ENCODE measurements at places on chromosomes 12 and 14. TPM values are rescaled to one million over a fixed set of nuclear protein-coding genes. Genes with fewer than 3 reads are reported as not detected.

GRCh38 chr14:35879151-35879648 lies 53.1 kb downstream of the BRMS1L start:
- no peak overlapping the region for H3K27ac ChIP-seq
- H3K4me1 ChIP-seq: peaks cover 19% of the 10 kb centered on the region
- no peaks in the 10 kb centered on the region for H3K36me3 ChIP-seq
- H3K4me3 ChIP-seq: no peak overlapping the region
- DNase-seq: no peak
- H3K27me3 ChIP-seq: no peaks in the 10 kb centered on the region

Gene EXD2
- total RNA-seq: 24.5 TPM

Gene ACOT6
- not detected for total RNA-seq

DNA sequence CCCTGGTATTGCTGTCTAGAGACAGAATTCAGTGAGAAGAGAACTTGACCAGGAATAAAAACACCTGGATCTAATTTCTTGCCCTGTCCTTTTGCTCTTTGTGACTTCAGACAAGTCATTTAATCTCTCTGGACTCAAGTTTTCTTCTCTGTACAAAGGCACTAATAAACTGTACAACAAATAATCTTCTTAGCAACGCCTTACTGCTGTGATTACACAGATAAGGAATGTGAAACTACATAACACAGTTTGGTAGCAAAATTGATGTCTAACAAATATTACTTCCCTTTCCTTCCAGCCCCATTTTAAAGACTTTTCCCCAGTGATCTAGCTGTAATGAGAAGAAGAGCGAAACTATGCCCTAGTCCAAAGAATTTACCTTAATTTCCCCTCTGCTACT lies 69.3 kb downstream of the BCAT1 start:
- no peaks in the 10 kb centered on the region for H3K4me1 ChIP-seq
- no peak overlapping the region for H3K27ac ChIP-seq
- DNase-seq: no peak
- no peaks in the 10 kb centered on the region for H3K27me3 ChIP-seq
- no peaks in the 10 kb centered on the region for H3K36me3 ChIP-seq

GRCh38 chr14:69571449-69572029 lies 3.1 kb downstream of the CCDC177 start:
- H3K4me3 ChIP-seq: peak overlapping the region; percentile 53
- no peaks in the 10 kb centered on the region for H3K36me3 ChIP-seq

DNA sequence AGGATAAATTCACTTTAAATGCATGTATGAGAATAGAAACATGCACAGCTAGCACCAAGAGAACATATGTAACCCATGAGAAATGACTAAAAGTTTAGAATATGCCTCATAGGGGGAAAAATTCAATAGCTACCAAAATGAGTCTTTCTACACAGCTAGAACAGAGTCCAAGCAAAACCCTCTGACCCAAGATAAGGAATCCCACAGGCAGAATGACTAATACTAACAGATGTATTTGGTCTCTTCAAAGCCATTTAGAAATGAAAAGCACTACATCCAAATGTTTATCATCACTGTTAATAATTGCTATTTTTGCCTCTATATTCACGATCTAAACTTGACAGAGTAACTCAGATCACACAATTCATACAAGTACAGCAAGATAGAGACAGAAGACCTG lies 44.0 kb downstream of the KICS2 start:
- H3K27me3 ChIP-seq: no peaks in the 10 kb centered on the region
- no peak for DNase-seq
- H3K27ac ChIP-seq: no peak overlapping the region
- no peaks in the 10 kb centered on the region for H3K36me3 ChIP-seq

Gene TM9SF1
- 44.6 TPM for total RNA-seq

GRCh38 chr12:127657036-127657435 lies 609.9 kb upstream of the TMEM132C start:
- no peaks in the 10 kb centered on the region for H3K36me3 ChIP-seq
- no peak for DNase-seq
- H3K4me3 ChIP-seq: no peak overlapping the region
- H3K27ac ChIP-seq: no peak overlapping the region
- H3K4me1 ChIP-seq: no peaks in the 10 kb centered on the region
- no peaks in the 10 kb centered on the region for H3K27me3 ChIP-seq

DNA sequence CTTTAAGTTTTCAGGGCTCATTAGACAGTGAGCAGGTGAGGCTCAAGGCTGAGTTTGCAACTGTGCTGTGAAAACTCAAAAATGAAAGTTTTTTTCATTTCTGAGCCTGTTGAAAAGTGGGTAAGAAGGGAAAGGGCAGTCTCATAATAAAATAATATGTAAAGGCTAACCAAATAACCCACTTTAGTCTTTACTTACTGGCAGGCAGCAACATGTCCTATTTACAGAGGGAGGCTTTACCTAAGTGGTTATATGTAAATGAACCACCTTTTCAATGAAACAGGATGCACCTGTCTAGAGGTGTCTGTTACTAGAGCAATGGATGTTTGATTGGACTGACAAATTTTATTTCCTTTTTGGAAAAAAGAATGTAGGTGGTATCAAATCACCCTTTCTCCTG lies 158.0 kb downstream of the ETV6 start:
- H3K4me3 ChIP-seq: no peak overlapping the region
- no peaks in the 10 kb centered on the region for H3K27me3 ChIP-seq
- peaks cover 47% of the 10 kb centered on the region for H3K4me1 ChIP-seq
- no peak overlapping the region for H3K27ac ChIP-seq
- H3K36me3 ChIP-seq: no peaks in the 10 kb centered on the region
- DNase-seq: no peak

- H3K27me3 ChIP-seq: no peaks in the 10 kb centered on the region
- peaks cover 4% of the 10 kb centered on the region for H3K36me3 ChIP-seq
- H3K4me3 ChIP-seq: no peak overlapping the region
- H3K27ac ChIP-seq: no peak overlapping the region
- no peak for DNase-seq
These were observed 46.9 kb downstream of the COCH start for GRCh38 chr14:30921305-30921704.

GRCh38 chr12:53982648-53983567 lies 2.0 kb upstream of the HOXC10 start:
- H3K27me3 ChIP-seq: peaks cover 21% of the 10 kb centered on the region
- no peak overlapping the region for H3K4me3 ChIP-seq
- peaks cover 27% of the 10 kb centered on the region for H3K4me1 ChIP-seq
- H3K27ac ChIP-seq: no peak overlapping the region
- H3K36me3 ChIP-seq: no peaks in the 10 kb centered on the region

DNA sequence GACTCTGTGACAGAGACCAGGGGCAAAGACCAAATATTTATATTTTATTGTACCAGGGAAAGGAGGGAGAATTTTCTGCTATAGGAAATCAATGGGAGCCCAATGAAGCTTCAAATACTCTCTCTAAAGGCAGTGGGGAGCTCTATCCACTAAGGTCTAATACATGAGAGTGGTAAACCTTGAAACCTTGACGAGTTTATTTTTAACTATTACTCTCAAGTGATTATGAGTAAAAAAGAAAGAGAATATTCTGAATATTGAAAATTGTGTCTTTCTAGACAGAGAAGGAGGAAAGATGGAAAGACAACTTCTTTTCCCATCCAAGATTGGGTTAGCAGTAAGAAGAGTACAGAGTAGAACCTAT lies 1722.1 kb upstream of the SEL1L start:
- no peaks in the 10 kb centered on the region for H3K36me3 ChIP-seq
- H3K27ac ChIP-seq: no peak overlapping the region
- H3K4me1 ChIP-seq: no peaks in the 10 kb centered on the region
- no peak for DNase-seq

GRCh38 chr12:43551279-43551970 lies 578 bp downstream of the ADAMTS20 start:
- DNase-seq: no peak
- H3K4me3 ChIP-seq: no peak overlapping the region
- peaks cover 31% of the 10 kb centered on the region for H3K27me3 ChIP-seq
- H3K36me3 ChIP-seq: no peaks in the 10 kb centered on the region
- H3K4me1 ChIP-seq: peaks cover 14% of the 10 kb centered on the region
- no peak overlapping the region for H3K27ac ChIP-seq

Gene PRPH
- 9.9 TPM for total RNA-seq

Gene CLEC2A
- not detected for total RNA-seq

All from esophagus muscularis mucosa (tissue), 4 donors.